ENCODE measurements at places on chromosomes 4 and X.
A peak's percentile ranks its signal among the peaks of the same experiment; 100 is the strongest.

GRCh38 chrX:69615342-69615741 lies 571 bp upstream of the EDA start:
- no peak for DNase-seq

DNA sequence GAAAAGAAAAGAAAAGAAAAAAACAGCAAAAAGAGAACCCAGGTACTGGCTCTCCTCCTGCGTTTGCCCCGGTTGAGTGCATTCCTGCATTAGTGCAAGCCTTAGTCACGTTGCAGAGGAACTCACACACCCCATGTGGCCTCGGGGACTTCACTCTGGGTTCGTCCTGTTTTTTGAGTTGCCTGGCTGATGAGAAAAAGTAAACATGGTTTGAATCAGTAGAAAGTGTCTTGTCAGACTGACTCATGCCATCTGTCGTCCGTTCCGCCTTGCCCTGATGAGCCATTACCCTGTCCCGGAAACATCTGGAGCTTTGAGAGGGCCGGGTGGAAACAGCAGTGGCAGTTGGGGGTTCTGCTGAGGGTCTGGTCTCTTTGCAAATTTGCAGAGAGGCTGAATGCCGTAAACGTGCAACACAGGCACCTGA lies 16.3 kb downstream of the CD99 start:
- peak; percentile 75 for DNase-seq

GRCh38 chrX:74061879-74062278 lies 242.1 kb upstream of the ZCCHC13 start:
- DNase-seq = no peak

- no peak for DNase-seq
Measured at GRCh38 chrX:4094926-4095325, 381.5 kb upstream of the PRKX start.

DNA sequence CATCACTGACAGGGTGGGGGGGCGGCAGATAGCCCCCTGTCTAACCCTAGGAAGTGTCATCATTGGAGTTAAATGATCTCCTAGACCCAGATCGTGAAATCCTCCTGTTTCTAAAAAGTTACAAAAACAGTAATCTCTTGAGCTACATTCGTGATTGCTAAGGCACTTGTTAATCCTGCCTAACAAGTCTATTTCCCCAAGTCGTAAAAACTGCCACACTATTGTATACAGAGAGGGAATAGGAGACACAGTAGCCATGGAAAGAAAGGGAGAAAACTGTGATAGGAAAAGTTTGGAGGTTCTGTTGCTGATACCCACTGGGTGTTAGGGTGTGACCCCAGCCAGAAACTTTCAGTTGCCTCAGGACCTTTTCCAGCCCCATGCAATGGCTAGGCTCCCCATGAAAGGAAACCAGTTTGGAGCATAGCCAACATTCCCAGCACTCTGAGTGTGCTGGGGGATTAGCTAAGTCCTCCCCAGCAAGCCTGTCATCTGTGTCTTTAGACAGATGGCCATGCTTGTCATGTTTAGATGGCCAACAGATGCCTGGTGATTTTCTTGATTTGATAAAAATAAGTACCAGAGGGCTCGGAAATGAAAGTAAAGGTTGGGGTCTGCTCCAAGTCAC lies 63.3 kb upstream of the ANXA10 start:
- no peak for DNase-seq

GRCh38 chrX:101408532-101408841 lies 465 bp downstream of the HNRNPH2 start:
- no peak for DNase-seq

- no peak for DNase-seq
Measured at GRCh38 chrX:5458300-5458842, 770.3 kb downstream of the NLGN4X start.

- no peak for DNase-seq
Measured at GRCh38 chrX:120823556-120823955, 52.1 kb downstream of the CT47B1 start.

DNA sequence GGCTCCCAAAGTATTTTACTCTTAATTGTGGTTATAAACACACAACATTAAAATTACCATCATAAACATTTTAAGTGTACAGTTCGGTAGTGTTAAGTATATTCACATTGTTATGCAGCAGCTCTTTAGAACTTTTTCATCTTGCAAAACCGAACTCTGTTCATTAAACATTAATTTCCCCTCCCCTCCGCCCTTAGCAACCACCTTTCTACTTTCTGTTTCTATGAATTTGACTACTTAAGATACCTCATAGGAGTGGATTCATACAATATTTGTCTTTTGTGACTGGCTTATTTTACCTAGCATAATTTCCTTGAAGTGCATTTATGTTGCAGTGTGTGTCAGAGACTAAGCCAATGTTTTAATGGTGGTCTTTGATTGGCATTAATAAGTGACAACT lies 32.6 kb downstream of the IL13RA1 start:
- no peak for DNase-seq

- no peak for DNase-seq
Measured at GRCh38 chr4:151486168-151486567, 77.2 kb downstream of the FHIP1A start.

DNA sequence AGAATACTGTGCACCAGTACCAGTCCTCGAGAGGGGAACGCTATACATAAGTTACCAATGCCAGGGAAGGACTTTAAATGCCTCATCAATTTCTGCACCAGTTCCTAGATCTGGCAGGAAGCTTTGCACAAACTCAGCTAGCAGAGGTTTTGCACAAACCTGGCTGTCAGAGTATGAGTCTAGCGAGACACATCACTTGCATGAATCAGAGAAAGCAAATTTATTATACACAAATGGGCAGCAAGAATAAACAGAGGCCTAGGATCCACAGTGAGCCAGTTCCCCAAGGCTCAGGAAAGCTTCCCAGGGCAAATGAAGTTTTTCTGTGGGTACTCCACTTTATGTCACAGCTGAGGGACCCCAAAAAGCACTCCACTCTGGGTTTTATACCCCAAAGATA lies 523.5 kb downstream of the CFAP47 start:
- DNase-seq = no peak

GRCh38 chr4:125642645-125643044 lies 327.9 kb downstream of the FAT4 start:
- no peak for DNase-seq
